GM12864 (cell line): ENCODE measurements at places on chromosomes 2 and 18.

DNA sequence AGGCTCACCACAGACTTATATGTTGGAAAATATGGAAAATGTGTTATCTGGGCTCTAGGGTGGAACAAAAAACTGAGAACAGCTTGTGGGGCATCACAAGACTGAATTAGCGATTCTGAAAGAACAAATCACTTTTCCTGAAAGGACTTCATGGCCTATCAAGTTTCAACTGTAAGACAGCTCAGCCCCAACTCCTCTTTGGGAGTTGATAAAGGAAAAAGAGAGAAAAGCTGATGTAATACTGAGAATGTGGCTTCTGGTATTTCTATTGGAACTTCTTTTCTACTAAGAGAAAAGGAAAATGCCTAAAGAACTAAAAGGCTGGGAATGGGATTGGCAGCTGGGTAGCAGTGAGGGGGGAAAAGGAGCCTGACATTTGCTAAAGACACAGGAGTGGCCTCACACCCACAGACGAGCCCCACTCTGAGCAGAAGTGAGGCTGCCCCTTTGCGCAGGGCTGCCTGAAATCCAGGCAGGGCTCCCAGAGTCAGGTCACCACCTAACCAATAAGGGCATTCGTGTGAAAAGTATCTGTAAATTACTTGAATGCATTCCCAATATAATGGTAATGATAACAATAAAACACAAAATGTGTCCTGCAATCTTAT is 75.6 kb downstream of the LRP2 start:
- DNase-seq = no peak

DNA sequence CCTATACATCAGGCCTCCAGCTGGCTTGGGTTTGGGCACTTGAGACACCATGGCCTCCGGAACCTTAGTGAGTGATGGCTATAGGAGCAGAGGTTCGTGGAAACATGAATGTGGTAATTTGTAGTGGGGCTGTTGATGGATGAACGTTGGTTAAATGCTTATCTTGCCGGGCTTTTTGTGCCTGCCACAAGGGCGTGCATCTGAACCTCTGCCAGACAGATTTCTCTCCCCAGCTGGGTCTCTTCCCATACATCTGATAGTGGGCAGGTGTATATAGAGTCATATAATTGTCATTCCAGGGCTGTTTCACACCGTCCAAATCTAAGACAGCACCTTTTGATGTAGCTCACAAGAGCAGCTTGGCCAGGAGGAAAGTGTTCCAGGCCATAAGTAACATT is 14.7 kb downstream of the LAMA3 start:
- DNase-seq = no peak

DNA sequence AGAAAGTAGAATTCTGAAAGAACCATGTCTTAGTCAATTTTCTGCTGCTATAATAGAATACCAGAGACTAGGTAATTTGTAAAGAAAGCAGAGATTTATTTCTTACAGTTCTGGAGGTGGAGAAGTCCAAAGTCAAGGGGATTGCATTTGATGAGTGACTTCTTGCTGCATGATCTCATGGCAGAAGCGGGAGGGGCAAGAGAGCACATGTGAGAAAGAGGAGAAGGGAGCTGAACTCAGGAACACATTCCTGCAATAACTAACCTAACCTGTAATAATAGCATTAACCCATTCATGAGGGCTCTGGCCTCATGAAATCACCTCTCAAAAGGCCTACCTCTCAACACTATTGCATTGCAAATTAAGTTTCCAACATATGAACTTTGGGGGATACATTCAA is 797.5 kb upstream of the POU3F3 start:
- no peak for DNase-seq

- DNase-seq = no peak
These were observed 53.1 kb upstream of the STK39 start for GRCh38 chr2:168300460-168300859.

DNA sequence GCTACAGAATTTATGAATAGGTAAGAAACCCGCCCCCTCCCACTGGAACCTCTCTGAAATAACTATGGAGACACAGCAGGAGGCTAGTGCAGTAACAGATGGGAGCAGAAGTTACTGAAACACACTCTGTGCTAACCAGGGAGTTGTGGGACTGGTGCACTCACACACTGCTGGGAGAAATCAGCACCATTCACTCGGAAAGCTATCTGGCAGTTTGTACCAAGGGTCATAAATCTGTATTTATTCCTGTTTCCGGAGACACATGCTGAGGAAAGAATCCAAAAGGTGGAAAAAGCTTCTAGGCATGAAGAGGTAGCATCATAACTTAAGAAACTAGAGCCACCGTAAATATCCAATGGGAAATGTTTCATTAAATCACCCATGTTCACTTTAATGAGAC is 39.9 kb downstream of the TGFA start:
- DNase-seq = no peak

- no peak for DNase-seq
These were observed 834.5 kb upstream of the ID2 start for GRCh38 chr2:7847321-7847720.

DNA sequence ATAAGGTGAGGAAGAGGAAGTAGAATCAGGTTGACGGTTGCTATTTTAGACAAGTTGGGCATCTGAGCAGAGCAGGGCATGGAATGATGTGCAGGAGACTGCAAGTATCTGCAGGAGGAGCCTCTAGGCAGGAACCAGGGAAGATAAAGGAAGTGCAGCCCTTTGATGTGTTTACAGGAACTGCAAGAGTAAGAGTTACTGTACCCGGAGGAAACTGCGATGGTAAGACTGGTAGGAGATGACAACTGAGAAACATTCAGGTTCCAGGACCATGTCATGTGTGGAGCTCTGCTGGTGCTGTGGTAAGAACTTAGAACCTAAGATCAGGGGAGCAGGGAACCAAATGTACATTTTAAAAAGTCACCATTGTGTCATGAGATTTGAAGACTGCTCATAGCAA is 134.3 kb upstream of the STON1 start:
- DNase-seq = no peak

GRCh38 chr2:176117162-176117822 is 714 bp downstream of the HOXD10 start:
- DNase-seq = no peak

- DNase-seq = no peak
These were observed 42.1 kb downstream of the BOD1L2 start for GRCh38 chr18:57188851-57189557.

GRCh38 chr18:43578706-43579105 is 301.4 kb upstream of the SYT4 start:
- DNase-seq = no peak

DNA sequence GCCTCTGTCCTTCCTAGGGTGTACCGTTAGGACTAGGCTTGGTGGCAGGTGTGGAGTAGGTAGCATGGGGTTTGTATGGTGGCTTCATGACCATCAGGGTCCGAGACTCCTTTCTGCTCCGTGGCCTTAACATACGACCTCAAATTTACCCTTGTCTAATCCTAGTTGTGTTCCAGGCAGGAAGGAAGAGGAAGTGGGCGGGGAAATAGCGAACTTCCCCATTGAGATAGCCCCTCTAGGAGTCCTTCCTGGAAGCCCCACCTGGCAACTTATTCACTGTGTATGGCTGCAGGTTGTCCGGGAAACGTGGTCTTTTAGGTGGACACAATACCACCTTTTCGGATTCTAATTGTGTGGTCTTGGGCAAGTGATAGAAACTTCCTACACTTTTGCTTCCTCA is 9.3 kb downstream of the CD8A start:
- DNase-seq = no peak

- DNase-seq = no peak
These were observed 494 bp downstream of the HNRNPLL start for GRCh38 chr2:38602136-38602731.

DNA sequence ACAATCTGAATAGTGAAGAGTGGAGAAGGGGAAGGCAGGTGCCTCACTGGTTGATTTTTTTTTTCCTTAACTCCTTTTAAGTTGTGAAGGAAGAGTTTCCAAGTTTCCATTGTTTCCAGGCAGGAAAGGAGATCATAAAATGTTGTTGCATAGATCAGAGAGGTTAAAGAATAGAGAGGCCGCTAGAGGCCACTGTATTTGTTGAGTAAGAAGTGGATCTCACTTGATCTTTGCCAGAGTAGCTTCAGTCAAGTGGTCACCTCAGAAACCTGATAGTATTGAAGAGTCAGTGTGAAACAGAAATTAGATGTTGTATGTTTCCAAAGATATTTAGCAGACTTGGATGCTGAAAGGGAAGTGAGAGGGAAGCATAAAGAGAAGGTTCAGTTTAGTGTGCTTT is 17.6 kb downstream of the CTNNA2 start:
- no peak for DNase-seq

GRCh38 chr18:9808295-9809241 is 77.2 kb upstream of the TXNDC2 start:
- no peak for DNase-seq

DNA sequence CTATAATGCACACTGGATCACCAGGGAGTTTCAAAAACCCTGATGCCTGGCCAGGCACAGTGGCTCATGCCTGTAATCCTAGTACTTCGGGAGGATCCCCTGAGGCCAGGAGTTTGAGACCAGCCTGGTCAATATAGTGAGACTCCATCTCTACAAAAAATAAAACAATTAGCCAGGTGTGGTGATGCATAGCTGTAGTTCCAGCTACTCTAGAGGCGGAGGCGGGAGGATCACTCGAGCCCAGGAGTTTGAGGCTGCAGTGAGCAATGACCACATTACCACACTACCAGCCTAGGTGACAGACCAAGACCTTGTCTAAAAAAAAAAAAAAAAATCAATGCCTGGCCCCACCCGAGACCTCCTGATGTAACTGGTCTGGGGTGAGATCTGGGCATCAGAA is 137.2 kb downstream of the MTCL1 start:
- DNase-seq = no peak

- no peak for DNase-seq
These were observed 50.0 kb downstream of the PUM2 start for GRCh38 chr2:20300656-20301055.

DNA sequence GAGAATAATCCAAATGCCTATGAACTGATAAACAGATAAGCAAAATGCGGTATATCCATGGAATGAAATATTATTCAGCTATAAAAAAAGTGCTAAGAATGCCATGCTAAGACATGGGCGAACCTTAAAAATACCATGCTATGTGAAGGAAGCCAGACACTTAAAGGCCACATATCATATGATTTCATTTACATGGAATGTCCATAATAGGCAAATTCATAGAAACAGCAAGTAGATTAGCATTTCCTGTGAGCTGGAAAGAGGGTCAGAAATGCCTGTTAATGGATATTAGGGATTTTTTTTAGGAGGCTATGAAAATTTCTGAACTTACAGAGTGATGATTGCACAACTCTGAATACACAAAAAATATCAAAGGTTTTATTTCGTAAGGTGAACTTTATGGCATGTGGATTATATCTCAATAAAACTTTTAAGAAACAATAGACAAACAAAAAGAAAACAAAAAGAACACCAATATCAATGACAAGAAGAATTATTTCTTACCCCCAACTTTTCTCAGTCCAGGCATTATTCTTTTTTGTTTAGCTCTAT is 1207.7 kb downstream of the SUCLG1 start:
- DNase-seq = no peak

DNA sequence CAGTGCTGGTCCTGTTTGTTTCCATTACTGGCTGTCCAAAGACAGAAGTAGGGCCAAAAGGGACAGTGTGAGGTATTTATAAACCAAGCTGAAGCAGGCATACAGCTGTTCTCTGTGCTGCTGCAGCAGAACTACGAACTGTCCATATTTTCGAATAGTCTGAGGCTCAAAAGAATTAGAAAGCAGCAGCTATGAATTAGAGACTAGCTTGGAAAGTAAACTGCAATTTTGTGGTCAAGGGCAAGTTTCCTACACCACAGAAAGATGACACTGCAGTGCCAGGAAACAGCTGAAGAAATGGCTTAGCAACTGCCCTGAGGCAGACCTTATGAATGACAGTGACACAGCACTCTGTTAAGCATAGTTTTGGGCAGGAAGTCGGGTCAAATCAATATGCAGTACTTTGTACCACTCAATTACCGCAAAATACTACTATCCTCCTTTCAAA is 125.3 kb downstream of the TMEM131 start:
- DNase-seq = peak; percentile 81

DNA sequence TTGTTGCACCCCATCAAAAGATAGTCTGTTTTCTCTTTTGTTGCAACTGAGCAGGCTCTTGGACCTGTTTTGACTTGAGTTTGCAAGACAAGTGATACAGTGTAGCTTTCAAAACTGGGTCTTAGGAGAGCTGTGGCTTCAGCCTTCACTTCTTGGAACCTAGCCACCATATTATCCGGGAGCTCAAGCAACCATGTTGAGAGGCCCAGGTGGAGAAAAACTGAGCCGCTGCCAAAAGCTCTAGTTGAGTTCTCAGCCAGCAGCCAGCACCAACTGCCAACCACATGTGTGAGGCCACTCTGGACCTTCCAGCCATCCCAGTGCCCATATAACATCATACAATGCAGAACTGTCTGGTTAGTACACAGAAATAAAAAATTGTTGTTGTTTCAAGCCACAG is 5.4 kb downstream of the CACNB4 start:
- DNase-seq = no peak

GRCh38 chr2:223989206-223989855 is 32.1 kb downstream of the MRPL44 start:
- DNase-seq = no peak

DNA sequence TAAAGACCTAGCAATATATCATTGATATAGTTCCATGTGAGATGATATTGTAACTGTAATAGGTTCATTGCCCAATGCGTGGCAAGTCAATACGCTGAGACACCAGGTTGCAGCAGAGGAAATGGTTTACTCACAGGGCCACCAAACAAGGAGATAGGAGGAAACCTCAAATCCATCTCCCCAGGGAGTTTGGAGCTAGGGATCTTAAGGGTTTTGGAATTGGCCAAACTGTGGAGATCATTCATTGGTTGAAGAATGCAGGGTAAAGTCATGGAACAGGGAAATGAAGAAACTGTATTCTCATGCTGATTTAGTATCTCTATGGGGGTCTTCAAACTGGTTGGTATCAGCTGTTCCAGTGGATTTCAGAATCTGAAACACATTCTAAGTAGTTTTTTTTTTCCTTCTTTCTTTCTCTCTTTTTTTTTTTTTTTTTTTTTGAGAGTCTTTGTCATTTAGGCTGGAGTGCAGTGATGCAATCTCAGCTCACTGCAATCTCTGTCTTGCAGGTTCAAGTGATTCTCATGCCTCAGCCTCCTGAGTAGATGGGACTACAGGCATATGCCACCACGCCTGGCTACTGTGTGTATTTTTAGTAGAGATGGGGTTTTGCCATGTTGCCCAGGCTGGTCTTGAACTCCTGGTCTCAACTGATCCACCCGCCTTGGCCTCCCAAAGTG is 30.7 kb upstream of the PPM1B start:
- no peak for DNase-seq

GRCh38 chr18:56067214-56067894 is 479.4 kb upstream of the TCF4 start:
- DNase-seq = no peak

DNA sequence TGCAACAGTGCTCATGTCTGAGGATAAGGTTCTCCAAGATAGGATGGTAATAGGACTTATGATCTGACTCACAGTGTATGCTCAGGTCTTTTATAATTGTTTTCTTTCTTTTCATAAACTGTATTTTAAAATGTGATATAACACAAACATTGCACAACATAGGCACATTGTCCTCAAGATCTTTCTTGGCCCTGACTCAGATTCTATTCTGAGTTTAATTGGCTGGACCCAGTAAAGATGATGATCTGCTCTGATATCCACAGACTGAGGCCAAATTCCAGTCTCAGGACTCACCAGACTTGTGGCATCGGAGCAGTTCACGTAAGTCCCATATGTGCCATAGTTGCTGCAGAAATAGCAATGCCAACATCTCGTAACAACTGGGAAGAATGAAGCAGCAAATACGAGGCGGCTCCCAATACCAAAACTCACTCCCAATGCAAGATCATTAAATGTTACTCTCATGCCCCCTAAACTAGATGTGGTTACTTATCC is 448.9 kb upstream of the SLC14A2 start:
- DNase-seq = no peak

- DNase-seq = no peak
These were observed 127.4 kb downstream of the CHST9 start for GRCh38 chr18:27057519-27058234.
